IPS DF 6.9 (cell line): ENCODE measurements at places on chromosomes 1 and 21.

GRCh38 chr21:33419538-33420123, 16.4 kb downstream of the IFNGR2 start:
- no peak overlapping the region for H3K27ac ChIP-seq
- no peaks in the 10 kb centered on the region for H3K4me1 ChIP-seq
- H3K27me3 ChIP-seq: no peaks in the 10 kb centered on the region
- H3K4me3 ChIP-seq: no peak overlapping the region
- 0 out of 2 replicates have a peak, but pooled peaks cover 4% of the 10 kb centered on the region for H3K36me3 ChIP-seq

DNA sequence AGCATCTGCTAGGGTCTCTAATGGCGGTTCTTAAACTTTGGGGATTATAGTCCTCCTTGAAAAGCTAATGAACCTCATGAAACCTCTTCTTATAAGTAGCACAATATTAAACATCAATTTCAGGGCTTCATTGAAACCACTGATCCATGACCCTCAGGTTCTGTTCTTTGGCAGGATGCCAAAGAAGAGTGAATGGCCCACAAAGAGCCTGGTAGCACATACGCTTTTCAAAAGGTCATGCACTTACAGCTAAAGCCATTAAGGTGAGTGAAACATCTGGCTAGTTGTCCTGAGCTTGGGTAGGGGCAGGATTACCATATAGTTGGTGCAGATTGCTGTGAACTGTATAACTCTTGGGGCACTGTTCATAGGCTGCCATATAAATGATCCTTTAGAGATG, 42.3 kb downstream of the MDM4 start:
- peaks cover 4% of the 10 kb centered on the region; the same call in 1 of the 2 replicates for H3K4me1 ChIP-seq
- no peak overlapping the region for H3K27ac ChIP-seq
- no peaks in the 10 kb centered on the region for H3K27me3 ChIP-seq
- no peak for DNase-seq
- H3K4me3 ChIP-seq: no peak overlapping the region

GRCh38 chr1:184292101-184292500, 94.7 kb upstream of the C1orf21 start:
- no peak overlapping the region for H3K4me3 ChIP-seq
- H3K4me1 ChIP-seq: no peaks in the 10 kb centered on the region
- DNase-seq: no peak
- no peaks in the 10 kb centered on the region for H3K27me3 ChIP-seq
- no peak overlapping the region for H3K27ac ChIP-seq

- no peaks in the 10 kb centered on the region for H3K27me3 ChIP-seq
- no peaks in the 10 kb centered on the region for H3K36me3 ChIP-seq
- no peak overlapping the region for H3K27ac ChIP-seq
Observed at GRCh38 chr1:245960171-245960570, 546.9 kb downstream of the SMYD3 start.

DNA sequence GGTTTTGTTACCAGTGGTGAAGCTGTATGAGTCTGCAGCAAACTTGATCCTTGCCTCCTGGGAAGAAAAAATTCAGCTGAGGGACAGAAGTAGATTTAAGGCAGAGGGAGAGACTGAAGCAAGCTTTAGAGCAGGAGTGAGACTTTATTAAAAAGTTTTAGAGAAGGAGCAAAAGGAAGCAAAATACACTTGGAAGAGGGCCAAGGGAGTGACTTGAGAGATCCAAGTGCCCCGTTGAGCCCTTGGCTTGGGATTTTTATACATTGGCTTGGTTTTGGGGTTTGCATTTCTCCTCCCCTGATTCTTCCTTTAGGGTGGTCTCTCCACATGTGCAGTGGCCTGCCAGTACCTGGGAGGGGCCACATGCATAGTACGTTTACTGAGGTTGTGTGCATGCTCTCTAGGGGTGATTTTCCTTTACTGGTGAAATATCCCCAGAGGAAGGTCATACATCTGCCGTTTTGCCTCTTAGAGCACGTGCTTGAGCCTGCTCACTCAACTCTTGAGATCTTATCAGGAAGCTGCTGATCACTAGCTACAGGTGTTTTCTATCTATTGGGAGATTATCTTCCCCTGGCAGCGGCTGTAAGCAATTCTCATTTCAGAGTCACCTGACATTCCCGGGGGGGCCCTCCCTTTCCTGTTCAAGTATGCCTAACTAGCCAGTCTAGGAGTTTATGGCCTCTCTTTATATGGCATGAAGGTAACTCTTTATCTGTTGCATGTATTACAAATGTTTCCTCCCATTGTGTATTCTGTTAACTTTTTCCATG, 20.3 kb downstream of the FASLG start:
- H3K27me3 ChIP-seq: no peaks in the 10 kb centered on the region
- 0 out of 2 replicates have a peak, but pooled peaks cover 1% of the 10 kb centered on the region for H3K4me1 ChIP-seq
- H3K36me3 ChIP-seq: no peaks in the 10 kb centered on the region
- H3K27ac ChIP-seq: no peak overlapping the region
- no peak overlapping the region for H3K4me3 ChIP-seq

DNA sequence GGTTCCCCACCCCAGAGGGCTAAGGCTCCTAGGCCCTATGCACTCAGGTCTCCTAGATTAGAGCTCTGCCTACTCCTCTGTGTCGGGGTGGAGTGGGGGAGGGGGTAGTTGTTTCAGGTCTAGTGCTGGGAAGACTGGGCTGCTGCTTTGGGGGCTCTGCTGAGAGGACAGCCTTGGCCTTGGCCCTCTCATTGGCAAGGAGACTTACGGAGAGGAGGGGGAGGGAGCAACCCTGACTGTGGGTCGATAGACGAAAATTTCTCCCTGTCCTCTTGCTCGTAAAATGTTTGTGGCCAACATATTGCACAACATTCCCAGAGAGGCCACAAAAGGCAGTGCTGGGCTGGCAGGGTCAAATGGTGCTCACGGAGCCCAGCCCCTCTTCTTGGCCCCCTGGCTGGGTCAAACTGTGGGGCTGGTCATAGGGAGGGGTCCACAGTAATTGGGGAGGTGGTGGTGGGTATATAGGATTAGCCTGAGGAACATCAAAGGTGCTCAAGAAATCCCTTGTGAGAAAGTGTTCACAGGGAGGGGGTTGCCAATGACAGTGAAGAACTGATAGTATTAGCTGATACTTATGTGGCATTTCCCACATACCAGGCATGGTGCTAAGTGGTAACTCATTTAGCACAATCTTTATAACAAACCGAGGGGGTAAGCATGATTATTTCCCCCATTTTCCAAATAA, 8.5 kb upstream of the DMBX1 start:
- no peak overlapping the region for H3K4me3 ChIP-seq
- DNase-seq: no peak
- no peak overlapping the region for H3K27ac ChIP-seq
- peaks cover 20% of the 10 kb centered on the region for H3K27me3 ChIP-seq
